Lung (tissue), 17 donors: ENCODE measurements at places on chromosomes 3 and 15. TPM values are rescaled to one million over a fixed set of nuclear protein-coding genes. Genes with fewer than 3 reads are reported as not detected.

GRCh38 chr3:46859001-46859710 is 4.1 kb downstream of the MYL3 start:
- DNase-seq: no peak

DNA sequence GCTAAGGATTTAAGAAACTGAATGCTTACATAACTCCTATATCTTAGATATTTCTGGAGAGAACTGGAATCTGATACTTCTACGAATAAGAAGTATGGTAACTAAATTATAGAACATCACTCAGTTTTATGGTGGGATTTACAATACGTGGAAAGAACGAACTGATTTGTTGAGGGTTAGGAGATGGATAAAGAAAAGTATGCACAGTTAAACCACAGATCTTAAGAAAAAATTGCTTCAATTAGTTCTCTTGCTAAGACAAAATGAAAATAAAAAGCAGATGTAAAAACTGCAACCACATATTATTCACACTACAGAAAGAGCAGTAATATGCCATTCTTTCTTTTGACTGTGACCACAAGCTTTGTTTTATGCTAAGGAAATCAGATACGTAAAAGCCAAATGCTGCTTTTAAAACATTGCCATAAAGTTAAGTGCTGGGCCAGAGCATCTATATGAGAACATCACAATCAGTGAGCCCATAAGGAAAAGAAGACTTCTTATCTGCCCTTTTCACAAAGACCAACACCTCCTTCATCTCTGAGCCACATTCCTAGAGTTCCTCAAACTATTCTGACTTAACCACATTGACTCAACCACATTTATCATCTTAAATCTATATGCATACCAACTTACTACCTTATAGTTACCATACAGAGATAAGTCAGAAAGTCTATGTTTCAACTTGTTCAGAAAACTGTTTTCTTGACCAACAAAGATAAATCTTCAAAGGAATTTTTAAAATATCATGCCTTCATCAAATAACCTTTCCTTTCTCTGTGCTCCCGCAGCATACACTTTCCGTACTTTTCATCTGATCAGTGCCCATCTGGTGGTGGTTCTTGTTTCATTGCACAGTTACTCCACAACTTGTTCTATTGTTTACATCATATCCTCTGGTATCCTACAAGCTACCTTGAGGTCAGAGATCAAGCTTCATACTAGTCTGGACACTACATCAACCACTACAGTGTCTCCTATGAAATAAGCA is 61.7 kb downstream of the FSIP1 start:
- DNase-seq: no peak

DNA sequence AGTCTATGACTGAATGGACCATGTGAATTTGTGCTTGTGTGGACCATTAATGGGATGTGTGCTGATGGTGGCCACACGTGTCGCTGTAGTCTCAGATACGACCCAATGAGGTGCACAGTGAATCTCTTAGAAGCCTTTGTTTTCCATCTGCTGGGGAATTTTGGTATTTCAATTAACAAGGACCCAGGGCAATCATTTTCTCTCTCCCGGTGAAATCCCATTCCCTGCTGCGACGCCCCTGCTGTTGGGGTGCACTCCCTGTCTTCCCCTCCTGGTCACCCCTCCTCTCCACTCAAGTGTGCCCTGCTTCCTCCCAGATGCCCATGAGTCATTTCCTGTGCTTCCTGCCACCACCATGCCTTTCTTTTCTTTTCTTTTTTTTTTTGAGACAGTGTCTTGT is 32.7 kb downstream of the EBLN2 start:
- DNase-seq: no peak

GRCh38 chr3:34363881-34364280 is 565.5 kb downstream of the PDCD6IP start:
- no peak for DNase-seq

DNA sequence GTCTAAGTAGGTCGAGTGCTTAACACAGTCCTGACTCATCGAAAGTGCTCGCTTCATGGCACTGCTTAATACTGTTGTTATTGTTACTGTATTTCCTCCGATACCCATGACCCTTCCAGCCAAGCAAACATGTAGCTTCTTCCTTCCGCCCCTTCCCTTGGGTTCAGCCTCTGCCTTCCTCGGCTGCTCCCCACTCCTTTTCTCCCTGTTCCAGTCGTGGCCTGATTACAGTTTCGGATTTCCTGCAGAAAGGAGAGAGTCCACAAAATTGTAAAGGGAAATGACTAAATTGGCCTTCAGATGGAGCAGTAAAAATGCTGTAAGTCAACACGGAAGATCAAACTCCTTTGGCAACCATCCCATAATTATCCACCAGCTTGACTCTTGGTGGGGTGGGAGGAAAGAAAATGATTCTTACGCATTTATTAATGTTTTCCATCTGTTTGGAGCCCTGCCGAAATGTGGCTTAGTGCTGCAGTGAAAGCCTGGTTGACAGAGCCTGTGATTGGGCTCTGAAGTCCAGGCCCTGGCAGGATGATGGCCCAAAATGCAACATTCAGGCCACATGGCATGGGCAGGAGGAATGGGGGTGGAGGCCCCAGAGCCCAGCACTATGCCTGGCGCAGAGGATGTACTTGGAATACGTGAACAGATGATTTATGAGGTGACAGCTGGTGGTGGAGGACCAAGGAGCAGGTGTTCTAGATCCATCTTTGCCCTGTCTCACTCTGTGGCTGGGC is 37.6 kb downstream of the FAM3D start:
- DNase-seq: peak; percentile 77

DNA sequence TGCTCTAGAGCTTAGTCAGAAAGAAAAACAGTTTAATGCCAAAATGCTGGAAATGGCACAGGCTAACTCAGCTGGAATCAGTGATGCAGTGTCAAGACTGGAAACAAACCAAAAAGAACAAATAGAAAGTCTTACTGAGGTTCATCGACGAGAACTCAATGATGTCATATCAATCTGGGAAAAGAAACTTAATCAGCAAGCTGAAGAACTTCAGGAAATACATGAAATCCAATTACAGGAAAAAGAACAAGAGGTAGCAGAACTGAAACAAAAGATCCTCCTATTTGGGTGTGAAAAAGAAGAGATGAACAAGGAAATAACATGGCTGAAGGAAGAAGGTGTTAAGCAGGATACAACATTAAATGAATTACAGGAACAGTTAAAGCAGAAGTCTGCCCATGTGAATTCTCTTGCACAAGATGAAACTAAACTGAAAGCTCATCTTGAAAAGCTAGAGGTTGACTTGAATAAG is 150.5 kb upstream of the LRRFIP2 start:
- peak; percentile 42 for DNase-seq

DNA sequence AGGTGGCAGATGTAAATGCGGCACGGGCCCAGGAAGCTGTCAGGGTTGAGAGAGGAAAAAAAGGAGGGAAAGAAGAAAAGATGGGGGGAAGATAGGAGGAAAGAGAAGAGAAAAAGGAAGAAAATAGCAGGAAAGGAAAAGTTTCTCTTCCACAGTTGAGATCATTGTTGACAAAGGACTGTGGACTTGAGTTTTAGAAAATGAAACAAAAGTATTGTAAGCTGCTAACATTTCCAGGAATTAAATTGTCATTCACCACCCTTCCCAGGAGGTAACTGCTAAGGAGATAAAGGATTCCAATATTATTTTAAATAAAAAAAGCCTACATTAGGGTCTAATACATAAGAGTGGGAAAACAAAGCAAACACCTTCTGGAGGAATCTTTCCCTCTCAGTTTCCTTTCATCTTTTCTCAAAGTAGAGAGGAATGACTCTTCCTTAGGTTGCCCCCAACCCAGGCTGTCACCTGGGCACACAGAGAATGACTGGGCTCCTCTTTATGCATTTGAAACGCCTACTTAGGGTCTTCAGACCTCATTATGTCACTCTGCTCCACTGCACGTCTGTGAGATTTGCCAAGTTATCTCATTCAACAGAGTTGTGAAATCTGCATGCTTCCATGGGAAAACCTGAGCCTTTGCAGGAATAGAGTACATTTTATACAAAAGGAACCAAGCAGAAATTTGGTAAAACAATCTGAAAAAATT is 194.0 kb downstream of the TNIK start:
- DNase-seq: peak; percentile 45

DNA sequence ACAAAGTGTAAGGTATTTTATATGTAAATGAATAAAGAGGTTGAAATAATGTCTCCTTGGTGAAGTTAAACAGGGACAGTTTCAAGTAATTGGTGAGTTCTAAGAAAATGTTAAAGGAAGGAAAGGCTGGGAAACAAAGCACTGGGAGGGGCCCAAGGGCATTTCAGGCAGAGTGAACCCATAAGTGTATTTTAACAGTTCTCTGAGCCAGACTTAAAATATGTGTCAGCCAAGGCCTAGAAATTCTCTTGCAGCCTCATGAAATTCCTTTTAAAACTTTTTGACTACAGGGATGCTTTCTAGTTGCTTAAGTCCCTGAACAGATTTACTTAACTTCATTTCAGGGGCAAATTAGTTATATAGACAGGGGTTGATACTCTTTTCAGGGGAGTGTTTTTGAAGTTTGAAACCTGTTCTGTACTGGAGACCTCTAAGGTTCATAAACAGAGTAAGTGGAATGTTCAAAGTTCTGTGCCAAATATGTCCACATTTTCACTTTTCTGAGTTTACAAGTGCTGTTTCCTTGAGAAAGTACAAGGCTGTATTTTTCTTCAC is 77.6 kb downstream of the GALK2 start:
- DNase-seq: peak; percentile 74

GRCh38 chr15:89018207-89018606 is 70.0 kb upstream of the ABHD2 start:
- peak; percentile 37 for DNase-seq

- no peak for DNase-seq
Observed at GRCh38 chr3:186032321-186032720, 76.6 kb downstream of the ETV5 start.

GRCh38 chr3:56826831-56827722 is 25.3 kb upstream of the ARHGEF3 start:
- DNase-seq: no peak

DNA sequence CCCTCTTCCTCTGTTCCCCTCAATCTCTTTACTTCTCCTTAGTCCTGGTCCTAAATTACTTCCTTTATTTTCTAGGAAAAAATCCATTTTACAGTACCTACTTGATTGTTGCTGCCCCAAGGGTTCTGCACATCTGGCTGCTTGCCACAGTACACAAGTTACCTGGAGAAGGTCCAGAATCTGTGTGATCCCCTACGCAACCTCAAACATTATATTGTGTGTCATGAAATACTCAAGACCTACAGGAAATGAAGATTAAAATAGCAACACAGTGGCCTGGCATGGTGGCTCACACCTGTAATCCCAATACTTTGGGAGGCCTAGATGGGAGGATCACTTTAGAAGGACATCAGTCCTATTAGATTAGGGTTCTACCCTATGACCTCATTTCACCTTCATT is 48.7 kb downstream of the PRKAR2A start:
- DNase-seq: no peak

- no peak for DNase-seq
Observed at GRCh38 chr3:47741925-47742324, 39.8 kb downstream of the SMARCC1 start.

GRCh38 chr3:72461787-72462186 is 386.5 kb downstream of the SHQ1 start:
- DNase-seq: no peak

GRCh38 chr15:77352887-77353286 is 67.0 kb downstream of the PEAK1 start:
- peak; percentile 57 for DNase-seq

The IGDCC3 gene
- 1.3 TPM for total RNA-seq

The ARPP21 gene
- total RNA-seq: not detected

The PLIN1 gene
- total RNA-seq: 0.55 TPM

The SHF gene
- 4.6 TPM for total RNA-seq

The CEMIP gene
- total RNA-seq: 3.6 TPM

The GOLGA6A gene
- 0.14 TPM for total RNA-seq

The ZNF501 gene
- 4.0 TPM for total RNA-seq

The GOLGA8G gene
- total RNA-seq: not detected

The CADPS gene
- 0.64 TPM for total RNA-seq

The KCNH8 gene
- total RNA-seq: 0.94 TPM

The SLC6A11 gene
- total RNA-seq: 0.09 TPM
